ENCODE measurements at places on chromosomes 2 and 18.

GRCh38 chr2:32802877-32803276 lies 143.9 kb upstream of the LTBP1 start:
- DNase-seq = no peak

GRCh38 chr18:58967751-58968254 lies 103.1 kb downstream of the ZNF532 start:
- DNase-seq = no peak

DNA sequence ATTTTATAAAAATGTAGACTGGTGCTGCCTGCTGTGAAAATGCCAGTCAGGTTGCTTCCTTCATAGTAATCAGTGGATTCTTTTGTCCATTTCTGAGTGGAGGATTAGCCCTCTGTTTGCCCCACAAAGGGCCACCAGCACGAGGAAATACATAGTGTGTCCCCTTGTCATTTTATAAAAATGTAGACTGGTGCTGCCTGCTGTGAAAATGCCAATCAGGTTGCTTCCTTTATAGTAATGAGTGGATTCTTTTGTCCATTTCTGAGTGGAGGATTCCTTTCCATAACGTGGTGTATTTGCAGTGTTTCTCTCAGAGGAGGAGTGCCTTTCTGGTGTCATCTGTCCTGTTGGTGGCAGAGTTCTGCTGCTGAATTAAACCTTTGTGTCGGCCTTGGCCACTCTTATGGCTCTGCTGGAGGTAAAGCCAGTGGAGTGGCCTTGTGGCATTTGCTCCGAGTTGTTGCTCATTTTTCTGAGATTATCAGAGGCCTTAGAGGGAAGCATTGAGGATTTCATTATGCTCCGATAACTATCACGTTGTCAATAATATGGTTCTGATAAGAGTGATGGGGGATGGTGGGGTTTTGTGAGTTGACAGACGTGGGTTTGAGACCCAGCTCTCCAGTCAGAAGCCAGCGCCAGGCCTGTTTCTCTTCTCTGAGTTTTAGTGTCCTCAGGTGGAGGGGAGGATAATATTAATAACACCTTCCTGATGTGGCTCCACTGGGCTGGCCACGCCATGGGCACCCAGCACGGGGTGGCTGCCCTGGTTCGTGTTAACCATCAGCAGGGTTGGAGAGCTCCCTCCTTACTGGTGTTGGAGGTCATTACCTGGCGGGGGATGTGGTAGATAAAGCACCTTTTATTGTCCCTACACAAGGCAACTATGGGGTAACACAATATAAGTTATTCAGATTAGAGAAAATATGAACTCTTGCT lies 96.6 kb downstream of the NEDD4L start:
- no peak for DNase-seq

DNA sequence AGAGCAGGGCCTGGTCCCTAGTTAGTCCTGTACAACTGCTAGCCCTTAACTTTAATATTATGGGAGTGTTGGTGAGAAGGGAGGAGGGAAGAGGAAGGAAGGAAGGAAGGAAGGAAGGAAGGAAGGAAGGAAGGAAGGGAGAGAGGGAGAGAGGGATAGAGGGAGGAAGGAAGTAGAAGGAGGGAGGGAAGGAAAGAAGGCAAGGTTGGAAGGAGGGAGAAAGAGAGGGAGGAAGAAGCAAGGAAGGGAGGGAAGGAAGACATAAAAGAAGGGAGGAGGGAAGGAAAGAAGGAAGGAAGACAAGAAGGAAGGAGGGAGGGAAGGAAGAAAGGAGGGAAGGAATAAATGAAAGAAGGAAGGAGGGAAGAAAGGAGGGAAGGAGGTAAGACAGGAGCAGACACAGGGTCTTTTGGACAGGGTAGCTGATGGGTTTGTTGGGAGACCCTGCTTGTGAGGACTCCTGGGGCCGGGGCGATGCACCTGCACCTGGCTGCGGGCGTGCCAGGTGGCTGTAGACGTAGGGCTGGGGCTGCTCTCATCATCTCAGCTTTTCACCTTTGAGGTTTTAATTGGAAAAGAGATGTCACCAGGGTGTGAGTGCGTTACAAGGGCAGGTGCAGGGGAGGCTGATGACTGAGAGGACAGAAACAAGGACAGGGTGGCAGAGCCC lies 5.9 kb upstream of the POMC start:
- DNase-seq = no peak

GRCh38 chr18:51162617-51163016 lies 34.9 kb downstream of the MEX3C start:
- DNase-seq = no peak

DNA sequence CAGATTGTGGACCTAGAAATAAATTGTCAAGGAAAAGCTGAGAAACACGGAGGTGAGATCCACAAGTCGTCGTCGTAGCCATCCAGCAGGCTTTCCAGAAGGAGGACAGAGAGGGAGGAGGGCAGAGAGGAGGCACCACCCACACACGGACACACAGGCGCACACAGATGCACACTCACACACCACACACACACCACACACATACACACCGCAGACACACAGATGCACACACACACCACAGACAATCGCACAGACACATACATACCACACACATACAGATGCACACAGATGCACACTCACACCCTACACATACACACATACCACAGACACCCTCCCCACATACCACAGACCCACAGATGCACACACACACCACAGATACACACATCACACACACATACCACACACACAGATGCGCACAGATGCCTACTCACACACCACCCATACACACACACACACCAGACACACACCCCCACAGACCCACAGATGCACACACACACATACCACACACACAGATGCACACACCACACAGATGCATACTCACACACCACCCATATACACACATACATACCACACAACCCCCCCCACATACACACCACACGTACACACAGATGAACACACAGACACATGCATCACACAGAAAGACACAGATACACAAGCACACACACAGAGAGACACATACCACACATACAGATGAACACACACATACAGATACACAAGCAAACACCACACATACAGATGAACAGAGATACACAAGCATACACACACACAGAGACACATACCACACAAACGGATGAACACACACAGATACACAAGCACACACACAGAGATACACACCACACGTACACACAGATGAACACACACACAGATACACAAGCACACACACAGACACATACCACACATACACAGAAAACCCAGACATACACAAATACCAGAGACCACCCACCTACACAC lies 12.7 kb upstream of the BOK start:
- no peak for DNase-seq

Measured in astrocyte of the cerebellum (primary cell).